ENCODE measurements at places on chromosomes 2 and 18.

DNA sequence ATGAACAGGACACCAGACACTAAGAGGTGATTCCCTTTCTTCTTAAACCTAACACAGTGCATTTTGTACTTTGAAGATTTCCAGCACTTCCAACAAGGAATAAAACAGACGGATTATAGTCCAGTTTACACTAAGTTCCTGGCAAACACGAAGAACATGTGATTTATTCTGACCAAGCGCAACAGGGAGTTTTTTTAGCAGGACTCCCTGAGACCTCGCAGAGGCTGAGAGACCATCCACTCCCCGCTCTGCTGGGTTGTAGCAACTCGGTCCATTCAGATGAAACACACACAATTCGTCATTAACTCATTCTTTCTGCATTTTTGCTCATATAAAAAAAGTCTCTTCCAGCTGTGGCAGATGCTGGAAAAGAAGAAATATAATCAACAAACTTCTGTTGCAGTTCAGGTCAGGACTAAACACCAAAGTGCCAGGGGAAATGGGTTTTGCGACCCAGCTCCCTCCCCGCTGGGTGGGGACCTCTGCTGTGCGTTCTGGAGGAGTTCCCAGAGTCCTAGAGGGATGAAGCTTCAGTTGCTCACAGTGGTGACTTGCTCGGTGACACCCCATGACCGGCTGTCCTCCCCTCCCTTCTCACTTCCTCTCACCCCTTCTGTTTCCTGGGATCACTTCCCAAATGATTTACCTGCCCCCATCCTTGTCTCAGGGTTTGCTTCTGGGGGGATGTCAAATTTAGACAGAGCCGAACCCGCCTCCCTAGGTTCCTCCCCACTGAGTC is 52.5 kb downstream of the KCNF1 start:
- DNase-seq, result no peak

DNA sequence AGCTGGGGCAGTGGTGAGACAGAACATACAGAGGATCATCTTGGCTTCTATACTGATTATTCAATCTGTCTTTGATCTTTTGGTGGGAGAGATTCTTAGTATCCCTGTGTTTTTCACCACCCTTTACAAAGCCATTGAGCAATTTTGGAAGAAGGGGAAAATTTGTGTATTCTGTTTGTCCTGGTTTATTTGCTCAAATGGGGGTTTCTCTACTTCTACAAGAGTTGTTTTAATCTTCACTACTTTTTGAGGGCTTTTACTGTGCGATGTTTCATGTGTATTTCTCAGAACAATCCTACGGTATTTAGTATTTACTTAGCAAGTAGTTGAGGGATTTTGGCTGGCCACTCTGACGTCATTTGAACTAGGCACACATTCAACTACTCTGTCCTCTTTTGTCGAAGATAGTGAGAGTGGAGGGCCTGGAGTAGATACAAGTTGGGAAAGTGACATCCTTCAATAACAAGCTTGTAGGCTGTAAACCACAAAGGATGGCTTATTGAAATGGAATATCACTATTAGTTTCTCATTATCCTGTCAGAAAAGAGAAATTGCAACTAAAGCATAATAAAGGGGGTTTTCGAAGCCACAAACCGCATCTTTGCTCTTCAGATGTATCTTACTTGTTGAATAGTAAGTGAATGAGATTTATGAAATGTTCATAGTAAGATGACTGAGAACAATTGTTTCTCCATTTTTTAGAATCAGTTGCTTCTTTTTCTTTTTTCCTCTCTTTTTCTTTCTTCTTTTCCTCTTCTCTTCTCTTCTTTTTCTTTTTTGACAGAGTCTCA is 24.8 kb downstream of the FMNL2 start:
- DNase-seq, result no peak

- no peak for DNase-seq
Measured at GRCh38 chr2:147689220-147689909, 155.5 kb upstream of the ACVR2A start.

DNA sequence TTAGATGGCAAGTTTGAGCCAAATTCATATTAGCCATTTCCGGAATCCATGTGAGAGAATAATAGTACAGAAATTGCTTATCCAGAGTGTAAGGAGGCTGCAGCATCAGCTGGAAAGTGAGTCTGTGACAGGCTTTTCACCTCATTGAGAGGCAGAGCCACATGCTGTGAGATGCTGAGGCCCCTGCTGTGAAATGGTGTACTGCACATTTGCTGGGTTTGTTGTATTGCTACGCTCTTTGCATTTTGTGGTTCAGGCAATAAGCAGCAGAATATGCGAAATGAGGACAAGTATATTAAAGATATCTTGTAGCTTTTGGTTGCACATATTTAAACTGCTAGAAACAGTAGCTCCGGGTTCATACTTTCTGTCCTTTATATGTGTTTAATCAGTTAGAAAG is 37.0 kb downstream of the NABP1 start:
- no peak for DNase-seq

GRCh38 chr2:142973822-142974207 is 96.4 kb downstream of the KYNU start:
- DNase-seq, result no peak
